Stimulated activated CD4-positive, alpha-beta T cell treated with anti-CD3 and anti-CD28 coated beads, Interleukin-2, amount 100 ng/mL, for 24 hours (primary cell): ENCODE measurements at places on chromosomes 6 and 20.

GRCh38 chr20:62635852-62636251, 6.5 kb upstream of the SLCO4A1 start:
- no peak for DNase-seq

DNA sequence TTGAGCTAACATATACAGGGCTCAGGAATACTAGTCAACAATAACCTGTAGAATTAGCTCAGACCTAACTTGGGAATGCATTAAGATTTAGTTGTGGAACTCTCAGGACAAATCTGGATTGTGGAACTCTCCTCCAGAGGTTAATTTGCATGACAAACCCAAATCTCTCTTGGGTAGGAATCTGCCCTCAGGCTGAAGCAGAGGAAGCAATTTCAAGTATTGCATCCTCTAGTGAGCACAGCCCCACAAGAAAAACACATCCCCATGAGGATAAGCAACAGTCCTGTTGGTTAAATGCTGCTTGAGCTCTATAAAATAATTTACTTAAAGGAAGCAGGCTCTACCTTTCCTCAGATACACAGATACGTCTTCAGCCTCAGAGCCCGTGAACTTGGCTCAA, 170.9 kb upstream of the STXBP5 start:
- no peak for DNase-seq

DNA sequence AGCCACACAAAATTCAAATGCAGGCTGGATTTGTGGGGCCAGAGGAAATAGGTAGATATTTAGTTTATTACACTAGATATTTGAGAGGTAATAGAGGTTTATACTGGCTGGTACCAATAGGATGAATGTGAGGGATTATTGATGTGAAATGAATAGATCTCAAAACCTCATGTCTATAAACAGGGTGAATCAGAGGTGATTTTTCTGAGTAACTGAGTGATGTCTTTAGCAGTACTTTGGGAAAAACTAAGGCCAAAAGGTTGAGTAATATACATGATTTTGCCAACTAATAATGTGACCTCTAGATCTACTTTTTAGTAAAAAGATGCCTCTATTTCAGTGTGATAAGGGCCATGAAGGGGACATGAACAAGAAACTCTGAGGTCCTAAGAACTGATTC, 86.8 kb downstream of the HAO1 start:
- DNase-seq: no peak

GRCh38 chr20:57611586-57612311, 8.5 kb downstream of the ZBP1 start:
- no peak for DNase-seq

DNA sequence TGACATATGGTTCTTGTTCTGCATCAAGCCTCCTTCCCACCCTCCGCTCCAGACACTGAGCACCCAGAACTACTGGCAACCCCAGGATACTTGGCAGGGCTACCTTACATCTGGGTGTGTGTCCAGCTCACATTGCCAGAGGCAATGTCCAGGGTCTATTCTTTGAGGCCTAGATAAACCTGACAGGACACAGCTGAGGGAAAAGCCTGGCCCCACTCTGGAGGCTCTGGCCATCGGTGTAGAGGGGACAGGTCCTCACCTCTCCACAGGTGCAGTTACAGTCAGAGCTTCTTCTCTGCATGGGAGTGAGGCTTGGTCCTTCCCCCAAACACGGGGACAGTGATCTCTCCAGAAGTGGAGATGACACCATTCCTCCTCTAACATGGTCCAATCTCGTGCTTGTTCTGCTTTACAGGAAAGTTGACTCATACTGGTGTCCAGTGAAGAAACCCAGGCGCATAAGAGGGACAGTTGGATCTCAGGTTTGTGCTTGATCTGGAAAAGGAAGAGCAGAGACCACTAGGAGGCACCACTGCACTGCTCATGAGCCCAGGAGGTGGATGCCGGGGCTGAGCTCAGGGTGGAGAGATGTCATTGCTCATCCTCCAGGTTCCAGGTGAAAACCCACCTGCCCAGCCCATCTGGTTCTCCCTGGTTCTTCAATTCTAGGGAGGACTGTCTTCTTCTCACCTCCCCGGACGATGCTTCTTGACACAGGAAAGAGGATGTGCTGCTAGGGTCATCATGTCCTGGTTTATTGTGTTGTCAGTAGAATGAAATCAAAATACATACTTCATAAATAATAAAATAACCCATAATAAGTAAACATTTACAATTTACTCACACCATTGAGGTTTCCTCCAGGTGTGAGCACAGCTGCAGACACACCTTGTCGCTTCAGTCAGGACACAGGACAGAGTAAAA, 14.7 kb downstream of the HLA-F start:
- DNase-seq: peak; percentile 78

- DNase-seq: no peak
These were observed 184.2 kb upstream of the BMP2 start for GRCh38 chr20:6583134-6583738.

DNA sequence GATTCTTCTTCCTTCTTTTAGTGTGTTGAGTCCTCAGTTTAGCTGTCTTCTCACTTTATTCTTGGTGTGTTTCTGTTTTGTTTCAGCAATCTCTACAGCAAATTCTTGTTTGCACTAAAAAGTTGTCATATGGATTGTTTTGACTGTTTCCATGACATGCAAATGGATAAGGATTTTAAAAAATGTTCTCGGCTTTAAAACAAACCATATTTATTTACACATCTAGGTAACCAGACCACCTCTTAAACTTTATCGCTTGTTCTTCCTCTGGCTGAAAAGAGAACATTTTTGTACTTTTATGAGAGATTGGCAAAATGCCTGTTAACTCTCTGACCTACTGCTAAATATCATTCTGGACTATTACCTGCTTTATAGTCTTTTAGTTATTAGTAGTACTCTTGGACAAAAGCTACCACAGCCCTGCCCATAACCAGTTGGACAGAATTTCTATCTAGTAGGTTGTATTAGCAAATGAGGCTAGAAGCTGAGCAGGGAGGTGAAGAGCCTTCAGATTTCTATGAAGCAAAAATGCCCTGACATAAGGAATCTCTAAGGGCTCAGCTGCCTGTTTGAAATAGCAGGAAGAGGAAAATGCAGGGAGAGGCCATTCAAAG, 268.3 kb downstream of the CD109 start:
- no peak for DNase-seq

DNA sequence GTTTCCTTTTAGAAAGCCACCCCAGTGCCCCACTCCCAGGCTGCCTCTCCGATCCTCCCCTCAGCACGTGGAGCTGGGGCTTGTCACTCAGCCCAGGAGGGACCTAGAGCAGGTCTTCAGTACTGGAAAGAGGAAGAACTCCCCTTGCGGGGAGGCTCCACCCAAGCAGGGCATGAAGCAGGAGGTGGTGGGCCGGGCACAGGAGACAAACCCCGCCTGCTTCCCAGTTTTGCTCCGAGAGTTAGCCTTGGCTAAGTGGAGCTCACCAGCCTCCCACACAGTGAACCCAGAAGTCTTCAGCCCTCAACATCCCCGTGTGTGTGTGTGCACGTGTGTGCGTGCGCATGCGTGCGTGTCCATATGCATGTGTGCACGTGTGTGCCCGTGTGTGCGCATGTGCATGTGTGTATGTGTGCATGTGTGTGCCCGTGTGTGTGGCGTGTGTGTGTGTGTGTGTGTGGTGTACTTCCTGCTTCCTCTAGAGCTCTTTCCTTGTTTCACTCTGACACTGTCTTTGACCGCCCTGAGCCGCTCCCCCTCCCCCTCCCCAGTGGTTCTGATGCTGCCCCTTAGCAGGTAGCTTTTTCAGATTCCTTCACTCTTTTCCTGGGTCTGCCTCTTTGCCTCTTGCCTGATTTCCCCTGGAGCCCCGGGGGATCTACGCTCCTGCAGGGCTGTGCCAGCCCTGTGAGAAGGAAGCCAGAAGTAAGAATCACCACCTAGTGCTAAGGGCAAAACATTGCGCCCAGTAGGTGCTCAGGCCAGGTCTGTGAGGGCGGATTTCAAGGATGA, 239.8 kb downstream of the CDC5L start:
- no peak for DNase-seq
